Suppressor macrophage treated with lipopolysaccharide for 1 hour (primary cell): ENCODE measurements at places on chromosomes 6 and 20.

DNA sequence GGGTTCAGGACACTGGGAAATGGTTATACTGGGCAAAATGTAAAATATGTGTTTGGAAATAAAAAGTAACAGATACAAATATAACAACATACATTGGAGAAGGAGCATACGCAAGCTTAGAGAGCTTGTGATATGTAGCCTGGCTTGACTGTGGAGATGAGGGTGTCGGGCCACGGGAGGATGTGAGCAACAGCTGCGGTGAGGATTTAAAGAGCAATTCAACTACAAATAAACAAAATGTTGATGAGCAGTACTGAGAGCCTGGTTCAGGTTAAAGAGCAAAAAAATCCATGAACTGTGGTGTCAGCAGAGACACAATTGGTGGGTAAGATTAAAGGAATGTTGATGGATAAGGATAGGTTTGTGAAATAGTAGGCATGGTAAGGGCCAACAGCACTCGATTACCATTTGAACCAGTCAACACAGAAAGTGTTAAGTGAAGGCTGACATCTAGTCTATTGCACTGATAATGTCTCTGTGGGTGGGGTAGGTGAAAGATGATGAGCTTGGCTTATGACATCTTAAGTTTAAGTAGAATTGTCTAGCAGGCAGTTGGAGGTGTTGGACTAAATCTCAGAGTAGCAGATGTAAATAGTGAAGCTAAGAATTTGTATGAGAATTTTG is 723.2 kb downstream of the EPM2A start:
- DNase-seq: no peak

GRCh38 chr20:48224533-48225050 is 439.3 kb upstream of the SULF2 start:
- no peak for DNase-seq

DNA sequence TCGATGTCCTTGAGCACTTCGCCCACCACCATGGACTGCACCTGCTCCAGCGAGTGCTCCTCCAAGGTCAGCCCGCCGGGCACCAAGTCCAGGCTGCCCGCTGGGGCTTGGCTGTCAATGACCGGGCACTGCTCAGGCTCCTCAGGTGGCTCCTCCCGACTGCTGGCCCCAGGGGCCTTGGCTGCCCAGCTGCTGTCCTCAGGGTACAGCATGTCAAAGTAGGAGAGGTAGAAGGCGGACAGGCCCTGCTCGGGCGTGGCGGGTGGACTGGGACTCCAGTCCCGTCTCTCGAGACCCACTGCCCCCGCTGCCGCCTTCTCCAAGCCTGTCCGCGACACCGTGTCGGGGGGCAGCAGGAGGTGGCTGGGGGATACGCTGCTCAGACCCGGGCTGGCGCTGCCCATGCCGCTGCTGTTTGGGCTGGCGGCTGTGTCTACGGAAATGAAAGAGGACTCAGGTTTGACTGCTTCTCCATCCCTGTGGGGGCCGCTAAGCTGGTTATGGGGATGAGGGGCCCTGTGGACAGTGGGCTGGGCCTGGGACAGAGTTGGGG is 12.0 kb downstream of the SPDEF start:
- DNase-seq: no peak

DNA sequence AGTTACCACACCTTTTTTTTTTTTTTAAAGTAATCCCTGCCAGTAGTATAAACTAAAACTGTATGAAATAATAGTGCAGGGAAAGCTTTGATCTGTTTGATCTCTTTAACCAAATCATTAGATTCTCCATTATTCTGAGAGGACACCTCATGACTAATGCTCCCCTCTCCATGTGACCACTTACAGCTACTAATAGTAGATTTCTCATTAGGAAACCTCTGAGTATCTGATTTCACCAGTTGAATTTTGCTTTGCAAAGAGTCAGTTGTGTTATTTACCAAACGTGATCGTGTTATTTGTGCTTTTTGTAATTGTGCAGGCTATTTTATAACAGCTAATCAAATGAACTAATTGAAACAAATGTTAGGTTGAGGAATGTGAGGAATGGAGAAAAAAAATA is 12.5 kb downstream of the CASP8AP2 start:
- no peak for DNase-seq

DNA sequence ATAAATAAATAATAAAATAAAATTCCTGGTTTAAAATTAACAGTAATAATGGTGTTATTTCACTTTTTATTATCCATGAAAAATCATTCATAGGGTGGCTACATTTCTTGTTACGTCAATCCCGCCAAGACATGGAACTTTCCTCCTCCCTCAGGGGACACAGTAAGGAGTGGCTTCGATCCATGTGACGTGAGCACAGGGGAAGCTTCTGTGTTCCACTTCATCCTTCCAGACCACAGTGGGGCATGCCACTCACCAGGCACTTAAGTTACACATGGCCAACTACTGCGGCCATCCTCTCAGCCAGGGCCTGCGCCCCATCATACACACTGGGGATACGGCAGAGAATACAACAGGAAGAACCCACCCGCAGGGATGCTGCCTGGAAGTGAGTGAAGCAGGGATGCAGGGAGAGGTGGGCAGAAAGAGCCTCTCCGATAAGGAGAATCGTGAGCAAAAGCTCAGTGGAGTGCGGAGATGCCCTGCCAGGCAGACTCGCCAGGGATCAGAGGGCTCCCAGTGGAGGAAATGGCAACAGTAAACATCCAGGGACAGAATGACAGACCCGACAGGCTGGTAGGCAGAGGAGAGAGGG is 75.3 kb downstream of the ATP9A start:
- DNase-seq: no peak

DNA sequence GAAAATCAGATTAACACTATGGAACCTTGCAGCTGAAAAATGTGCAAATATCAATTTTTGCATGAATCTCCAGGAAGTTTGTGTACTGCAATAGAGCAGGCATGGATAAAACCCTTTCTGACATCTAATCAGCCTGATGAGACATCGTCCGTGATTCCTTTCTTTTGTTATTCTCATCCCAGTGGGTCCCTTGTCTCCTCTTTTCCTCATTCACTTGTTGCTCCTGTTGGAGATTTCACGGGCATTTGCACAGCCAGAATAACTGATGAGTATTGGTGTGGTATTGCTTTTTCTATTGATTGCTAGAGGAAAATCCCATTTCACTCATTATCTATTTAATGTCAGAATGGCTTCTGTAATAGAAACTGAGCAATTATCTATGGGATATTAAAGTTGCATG is 39.9 kb downstream of the SCGN start:
- DNase-seq: no peak

GRCh38 chr20:47278907-47279348 is 77.6 kb downstream of the ZMYND8 start:
- DNase-seq: no peak

DNA sequence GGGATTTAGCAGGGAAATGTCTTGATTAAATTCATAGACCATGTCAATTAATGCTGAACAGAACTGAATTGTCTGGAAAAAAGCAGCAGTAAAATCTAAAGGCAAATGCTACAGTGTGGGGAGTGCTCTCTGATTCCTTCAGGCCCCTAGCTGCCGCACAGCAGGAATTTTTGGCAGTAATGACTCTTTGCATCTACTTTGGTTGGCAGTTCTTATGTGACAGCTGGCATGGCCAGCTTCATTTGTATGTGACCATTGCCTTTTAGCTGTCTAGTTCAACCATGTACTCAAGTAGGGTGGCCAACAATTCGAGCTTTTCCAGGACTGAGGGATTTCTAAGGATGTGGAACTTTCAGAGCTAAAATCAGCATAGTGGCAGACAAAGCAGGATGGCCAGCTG is 499.1 kb upstream of the MAN1A1 start:
- DNase-seq: no peak

DNA sequence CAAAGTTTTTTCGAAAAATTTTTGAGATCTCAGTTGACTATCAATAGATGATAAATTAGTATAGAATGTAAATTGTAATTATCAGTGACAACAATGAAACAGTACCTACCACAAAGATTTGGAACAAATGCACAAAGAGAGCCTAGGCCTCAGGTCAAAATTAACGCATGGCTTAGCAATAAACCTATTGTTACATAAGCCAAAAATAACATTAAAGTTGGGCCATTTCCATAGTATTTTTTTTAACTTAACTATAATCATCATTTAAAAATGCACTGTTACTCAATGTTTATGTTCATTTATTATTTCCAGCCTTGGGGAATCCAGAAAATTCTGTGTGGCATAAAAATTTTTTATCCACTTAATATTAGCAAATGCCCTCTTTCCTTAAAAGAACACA is 117.0 kb downstream of the EPB41L2 start:
- no peak for DNase-seq

GRCh38 chr6:22468256-22468965 is 101.0 kb upstream of the HDGFL1 start:
- no peak for DNase-seq

GRCh38 chr6:129921169-129921817 is 60.2 kb upstream of the TMEM244 start:
- DNase-seq: no peak

DNA sequence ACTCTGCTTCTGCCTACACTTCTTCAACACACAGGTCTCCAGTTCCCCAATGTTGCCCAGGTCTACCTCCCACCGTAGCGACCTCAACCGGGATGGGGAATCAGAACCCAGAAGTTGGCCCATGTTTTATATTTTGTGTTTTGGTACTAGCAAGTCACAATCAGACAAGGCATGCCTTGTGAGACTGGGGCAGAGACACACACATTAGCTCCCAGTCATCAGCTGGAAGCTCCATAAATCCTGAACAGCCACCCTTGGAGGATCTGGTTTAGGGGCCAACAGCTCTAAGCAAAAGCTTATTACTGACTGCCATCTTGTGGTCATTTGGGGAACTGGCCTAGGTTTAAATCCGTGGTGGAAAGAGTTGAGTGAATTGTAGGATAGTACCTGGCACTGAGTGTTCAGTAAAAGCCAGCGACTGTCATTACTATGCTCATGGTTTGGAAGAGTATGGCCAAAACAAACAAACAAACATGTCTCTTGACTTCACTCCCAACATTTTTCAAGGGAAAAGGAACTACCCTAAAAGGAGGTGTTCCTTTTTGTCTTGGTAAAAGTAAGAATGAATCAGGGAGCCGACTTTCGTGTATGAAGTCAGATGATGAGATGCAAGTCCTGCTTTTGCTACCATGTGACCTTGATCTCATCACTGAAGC is 40.5 kb downstream of the PIM1 start:
- peak; percentile 91 for DNase-seq

DNA sequence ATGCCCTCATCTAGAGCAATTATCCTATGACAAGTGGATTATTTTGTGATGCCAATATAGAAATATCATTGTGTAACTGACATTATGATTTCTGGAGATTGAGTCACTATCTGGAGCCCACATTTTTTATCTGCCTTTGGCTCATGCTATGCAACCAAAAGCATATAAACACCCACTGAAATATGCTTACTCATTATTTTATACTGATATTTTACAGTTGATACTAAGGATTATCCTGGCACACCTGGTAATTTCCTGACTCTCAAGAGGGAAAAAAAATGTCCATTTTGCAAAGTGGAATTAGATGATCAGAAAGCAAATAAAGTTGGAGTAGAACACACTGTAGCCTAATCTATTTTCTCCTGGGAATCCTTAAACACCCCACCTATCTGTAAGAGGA is 154.5 kb downstream of the PKHD1 start:
- DNase-seq: no peak

- DNase-seq: no peak
These were observed 46.2 kb upstream of the ARMH2 start for GRCh38 chr6:24844903-24845302.

DNA sequence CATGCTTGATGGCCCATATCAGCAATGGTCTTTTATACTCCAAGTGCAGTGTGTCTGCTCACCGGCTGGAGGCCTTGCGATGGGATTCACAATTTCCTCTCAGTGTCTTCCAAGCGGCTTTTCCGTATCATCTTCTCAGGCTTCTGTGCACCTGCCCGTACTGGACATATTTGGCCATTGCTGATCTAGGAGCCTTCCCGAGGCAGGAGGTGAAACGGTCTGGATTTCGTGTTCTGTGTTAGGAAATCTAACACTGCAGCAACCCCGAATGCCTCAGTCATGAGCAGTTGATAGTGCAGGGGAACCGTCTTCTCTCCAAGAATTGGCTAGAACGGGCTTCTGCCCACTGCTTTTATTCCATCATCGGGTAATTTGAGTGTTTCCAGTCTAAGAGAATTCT is 60.5 kb downstream of the PPP1R14C start:
- no peak for DNase-seq

DNA sequence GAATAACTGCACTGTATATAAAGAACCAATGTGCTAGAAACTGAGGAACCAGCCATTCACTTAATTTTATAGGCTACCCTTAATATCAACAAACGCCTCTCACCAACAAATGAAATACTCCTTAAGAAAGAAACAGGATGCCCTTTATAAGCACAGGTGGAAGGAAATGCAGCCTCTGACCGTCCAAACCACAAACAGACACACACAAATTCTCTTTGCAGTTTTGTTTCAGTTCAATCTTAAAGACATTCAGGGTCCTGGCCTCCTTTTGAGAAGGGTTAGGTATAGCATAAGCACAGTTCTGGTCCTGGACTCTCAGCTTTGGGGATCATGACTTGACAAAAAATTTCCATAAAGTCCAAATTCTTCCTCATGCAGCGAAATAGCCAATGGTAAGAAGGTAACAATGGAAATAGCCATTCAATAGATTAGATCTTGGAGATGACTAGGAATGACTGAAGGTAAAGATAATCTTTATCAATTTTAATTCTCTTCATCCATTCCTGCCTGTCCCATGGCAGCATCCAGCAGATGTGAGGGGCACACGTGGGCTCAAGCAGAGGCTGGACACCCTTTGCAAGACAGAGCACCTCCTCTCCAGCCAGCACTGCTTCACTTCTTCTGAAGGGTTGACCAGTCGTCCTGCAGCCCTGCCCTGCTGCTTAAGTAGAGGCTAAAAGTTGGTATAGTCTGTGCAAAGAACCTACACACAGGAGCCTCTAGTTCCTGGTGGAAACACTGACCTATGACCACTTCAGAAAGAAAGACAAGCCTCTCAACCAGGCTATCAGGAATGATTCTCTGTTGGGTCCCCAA is 123.9 kb downstream of the CD83 start:
- DNase-seq: no peak

- DNase-seq: no peak
These were observed 23.9 kb upstream of the APMAP start for GRCh38 chr20:25016471-25016870.

- no peak for DNase-seq
These were observed 38.5 kb upstream of the BMP6 start for GRCh38 chr6:7687145-7688111.

DNA sequence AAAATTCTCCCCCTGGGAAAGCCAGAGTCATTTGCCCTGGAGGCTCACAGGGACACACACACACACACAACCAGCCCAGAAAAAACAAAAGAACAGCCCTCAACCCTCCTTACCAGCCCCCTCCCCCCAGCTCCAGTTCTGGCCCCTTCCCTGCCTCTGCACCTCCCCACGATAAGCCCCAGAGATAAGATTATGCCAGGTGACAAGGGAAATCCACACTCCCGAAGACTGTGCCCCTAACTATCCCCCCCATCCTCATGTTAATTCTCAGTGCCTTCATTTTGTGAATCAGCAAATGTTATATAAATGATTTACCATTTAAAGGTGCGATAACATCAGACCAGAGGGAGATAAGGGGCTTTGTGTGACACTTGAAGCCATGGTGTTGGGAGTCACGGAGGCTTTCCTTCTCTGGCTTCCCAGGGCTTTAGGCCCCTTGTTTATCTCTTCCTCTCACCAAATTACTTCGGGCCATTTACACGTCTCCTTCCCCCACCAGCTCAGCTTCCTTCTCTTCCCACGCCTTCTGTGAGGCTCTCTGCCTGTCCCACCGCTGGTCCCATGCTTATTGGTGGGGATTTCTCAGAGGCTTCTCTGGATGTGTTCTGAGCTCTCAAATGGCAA is 12.5 kb upstream of the FOXC1 start:
- peak; percentile 27 for DNase-seq

GRCh38 chr6:120894077-120894476 is 440.2 kb downstream of the TBC1D32 start:
- no peak for DNase-seq
